Umbilical cord (tissue), 2 donors: ENCODE measurements at places on chromosomes 12 and 14. TPM values are rescaled to one million over a fixed set of nuclear protein-coding genes. Genes with fewer than 3 reads are reported as not detected.
A peak's percentile ranks its signal among the peaks of the same experiment; 100 is the strongest.

DNA sequence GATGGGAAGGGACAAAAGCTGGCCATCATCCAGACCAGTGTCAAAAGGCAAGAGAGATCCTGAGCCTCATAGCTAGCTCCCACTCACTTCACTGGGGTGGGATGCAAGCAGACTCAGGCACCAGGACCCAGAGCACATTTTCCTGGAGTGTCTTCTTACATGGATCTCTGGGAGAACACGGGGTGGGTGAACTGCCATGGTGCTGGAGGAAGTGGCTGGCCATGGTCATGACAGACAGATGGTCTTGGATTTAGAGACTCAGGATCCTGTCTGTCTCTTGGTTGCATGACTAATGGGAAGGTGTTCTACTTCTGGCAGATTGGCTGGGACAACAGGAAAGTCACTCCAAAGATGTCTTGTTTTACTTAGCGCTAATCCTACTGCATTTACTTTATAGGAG is 311.5 kb downstream of the ATP23 start:
- no peak for DNase-seq

GRCh38 chr14:99263564-99264330 is 8.2 kb downstream of the BCL11B start:
- DNase-seq = no peak

GRCh38 chr12:57195611-57196371 is 20.8 kb upstream of the NXPH4 start:
- DNase-seq = no peak

GRCh38 chr12:8846305-8846704 is 23.9 kb downstream of the A2ML1 start:
- no peak for DNase-seq

DNA sequence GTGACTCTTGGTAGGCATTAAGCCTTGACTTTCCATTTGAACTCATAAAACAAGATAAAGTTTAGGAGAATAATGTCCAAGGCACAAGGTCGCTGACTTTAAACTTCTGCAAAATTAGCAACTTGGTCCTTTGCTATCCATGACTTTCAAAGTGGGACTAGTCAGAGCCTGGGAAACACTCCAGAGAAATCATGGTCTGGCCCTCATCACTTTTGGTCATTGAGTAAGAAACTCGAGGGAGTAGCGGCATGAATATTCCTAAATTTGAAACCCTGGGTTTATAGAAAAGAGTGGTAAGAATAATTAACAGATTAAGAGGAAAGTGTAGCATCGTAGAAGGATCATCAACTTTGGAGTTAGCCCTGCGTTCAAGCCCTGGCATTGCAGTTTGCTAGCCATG is 16.9 kb upstream of the APPL2 start:
- DNase-seq = no peak

DNA sequence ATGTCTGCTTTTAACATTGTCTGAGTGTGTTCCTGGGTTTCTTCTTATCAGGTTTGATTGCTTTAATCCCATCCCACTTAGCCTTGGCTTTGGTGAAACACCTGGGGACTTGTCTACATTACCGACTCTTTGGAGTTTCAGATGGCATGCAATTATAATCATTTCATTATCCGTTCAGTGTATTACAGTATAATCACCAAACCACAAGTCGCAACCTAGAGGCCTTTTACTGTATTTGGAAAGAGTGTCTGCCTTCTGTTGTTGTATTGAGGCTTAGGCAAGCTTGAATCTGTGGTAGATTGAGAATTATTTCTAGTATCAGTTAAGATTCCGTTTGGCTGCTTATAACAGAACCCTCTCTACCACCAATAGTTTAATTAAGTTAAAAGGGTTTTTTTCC is 103.9 kb downstream of the TGFB3 start:
- no peak for DNase-seq

GRCh38 chr12:64665514-64665913 is 55.2 kb downstream of the RASSF3 start:
- DNase-seq = peak; percentile 43

DNA sequence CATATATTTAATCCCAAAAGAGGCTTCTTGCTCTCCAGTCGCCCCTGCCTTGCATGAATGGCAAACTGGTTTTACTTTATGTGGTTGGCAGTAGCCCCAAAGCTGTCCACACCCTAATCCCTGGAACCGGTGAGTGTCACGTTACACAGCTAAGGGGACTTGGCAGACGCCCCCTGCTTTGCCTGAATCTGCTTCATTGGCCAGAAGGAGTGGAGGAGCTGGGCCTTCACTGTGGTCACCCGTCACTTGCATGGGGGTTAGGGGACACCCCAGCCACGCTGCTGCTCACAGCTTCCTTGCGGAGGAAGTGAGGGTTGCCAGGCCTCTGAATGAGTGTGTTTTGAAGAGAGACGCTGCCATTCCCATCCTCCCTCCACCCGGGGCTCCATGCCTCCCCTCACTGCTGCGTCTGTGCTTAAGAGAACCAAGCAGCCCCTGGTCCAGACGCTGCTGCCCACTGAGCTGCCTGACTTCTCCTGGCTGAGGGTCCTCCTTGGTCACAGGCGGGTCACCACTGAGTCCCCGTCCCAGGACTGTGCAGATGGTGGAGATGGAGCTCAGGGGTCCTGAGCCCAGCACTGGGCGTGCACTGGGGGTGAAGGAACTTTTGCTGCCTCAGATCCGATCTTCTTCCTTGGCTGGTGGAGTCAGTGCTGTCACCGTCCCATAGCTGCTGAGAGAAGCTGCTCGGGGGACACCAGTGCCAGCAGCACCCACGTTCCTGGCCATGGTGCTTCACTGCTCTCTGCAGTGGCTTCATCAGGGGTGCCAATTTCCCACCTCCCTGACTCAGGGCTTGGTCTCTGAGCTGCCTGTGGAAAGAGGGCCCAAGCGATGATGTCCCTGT is 39.8 kb downstream of the GALNT9 start:
- DNase-seq = no peak

- no peak for DNase-seq
Measured at GRCh38 chr12:30622509-30622908, 73.2 kb downstream of the IPO8 start.

- no peak for DNase-seq
Measured at GRCh38 chr12:100382338-100382737, 25.5 kb downstream of the SLC17A8 start.

- DNase-seq = peak; percentile 92
Measured at GRCh38 chr12:59595883-59596540, at the start of gene SLC16A7. Gene SLC16A7 (plus strand): TSS chr12:59596029. CDS start chr12:59704802, 108,773 bp downstream.

- DNase-seq = no peak
Measured at GRCh38 chr12:53105712-53106439, 2.6 kb downstream of the SOAT2 start.

DNA sequence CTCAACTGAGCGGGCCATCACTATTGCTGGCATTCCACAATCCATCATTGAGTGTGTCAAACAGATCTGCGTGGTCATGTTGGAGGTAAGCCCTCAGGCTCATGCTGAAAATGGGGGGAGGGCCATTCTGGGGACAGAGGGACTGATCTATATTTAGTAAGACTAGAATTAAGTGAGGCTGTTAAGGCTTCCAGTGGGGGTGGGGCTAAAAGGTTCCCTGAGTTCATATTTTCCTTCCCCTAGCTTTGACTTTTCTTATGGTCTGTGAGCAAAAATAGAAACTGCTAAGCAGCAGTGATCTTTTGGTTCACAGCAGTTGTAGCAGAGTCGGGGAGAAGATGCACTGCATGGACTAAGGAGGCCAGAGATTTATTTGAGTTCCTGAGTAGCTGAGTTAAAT is 9.2 kb downstream of the PCBP2 start:
- no peak for DNase-seq

DNA sequence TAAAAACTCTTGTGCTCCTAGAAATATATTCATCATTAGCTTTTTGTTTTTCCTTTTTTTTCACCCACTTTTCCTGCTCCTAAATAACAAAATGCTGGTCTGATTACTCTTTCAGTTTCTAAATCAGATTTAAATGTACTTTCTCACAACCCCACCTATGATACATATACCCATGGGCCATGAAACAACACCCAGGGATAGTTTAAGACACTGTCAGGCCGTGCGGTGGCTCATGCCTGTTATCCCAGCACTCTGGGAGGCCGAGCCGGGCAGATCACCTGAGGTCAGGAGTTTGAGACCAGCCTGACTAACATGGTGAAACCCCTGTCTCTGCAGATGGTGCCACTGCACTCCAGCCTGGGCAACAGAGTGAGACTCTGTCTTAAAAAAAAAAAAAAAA is 1.6 kb upstream of the NUMB start:
- DNase-seq = no peak

- DNase-seq = peak; percentile 76
Measured at GRCh38 chr12:58710901-58711300, 209.4 kb downstream of the LRIG3 start.

DNA sequence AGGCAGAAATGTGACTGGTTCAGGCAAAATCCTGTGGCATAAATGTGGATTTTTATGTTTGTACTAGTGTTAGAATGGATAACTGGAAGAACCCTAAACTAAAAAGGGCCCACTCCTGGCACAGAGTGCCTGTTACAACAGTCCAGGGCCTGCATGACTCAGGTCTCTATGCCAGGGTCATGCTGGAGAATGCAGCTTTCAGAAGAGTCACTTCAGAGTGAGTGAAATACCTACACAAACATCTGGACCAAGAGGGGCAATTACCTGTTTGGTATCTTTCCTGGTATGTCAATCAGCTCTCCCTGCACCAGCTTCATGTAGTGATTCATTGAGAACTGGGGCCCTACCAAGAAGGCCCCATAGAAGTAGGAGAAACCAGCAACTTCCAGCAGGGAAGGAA is 10.0 kb downstream of the EMG1 start:
- DNase-seq = no peak

GRCh38 chr12:120822832-120823503 is 81.2 kb downstream of the SPPL3 start:
- DNase-seq = no peak

DNA sequence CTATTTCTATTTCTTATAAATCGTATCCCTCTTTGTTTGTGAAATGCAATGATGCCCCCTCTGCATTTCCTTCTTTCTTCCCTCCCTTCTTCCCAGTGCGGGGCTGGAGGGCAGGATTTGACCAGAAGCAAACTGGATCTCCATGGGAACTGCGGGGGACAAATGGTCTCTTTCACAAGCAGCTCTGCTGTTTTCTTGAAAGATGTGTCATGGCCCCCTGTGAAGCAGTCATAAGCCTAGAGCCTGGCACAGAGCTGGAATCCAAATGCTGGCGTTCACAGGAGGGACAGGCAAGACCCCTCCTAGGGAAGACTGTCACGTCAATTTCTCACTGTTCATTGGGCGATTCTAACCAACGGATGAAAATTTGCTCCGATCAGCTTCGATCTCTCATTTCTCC is 203.5 kb upstream of the NOS1 start:
- no peak for DNase-seq

DNA sequence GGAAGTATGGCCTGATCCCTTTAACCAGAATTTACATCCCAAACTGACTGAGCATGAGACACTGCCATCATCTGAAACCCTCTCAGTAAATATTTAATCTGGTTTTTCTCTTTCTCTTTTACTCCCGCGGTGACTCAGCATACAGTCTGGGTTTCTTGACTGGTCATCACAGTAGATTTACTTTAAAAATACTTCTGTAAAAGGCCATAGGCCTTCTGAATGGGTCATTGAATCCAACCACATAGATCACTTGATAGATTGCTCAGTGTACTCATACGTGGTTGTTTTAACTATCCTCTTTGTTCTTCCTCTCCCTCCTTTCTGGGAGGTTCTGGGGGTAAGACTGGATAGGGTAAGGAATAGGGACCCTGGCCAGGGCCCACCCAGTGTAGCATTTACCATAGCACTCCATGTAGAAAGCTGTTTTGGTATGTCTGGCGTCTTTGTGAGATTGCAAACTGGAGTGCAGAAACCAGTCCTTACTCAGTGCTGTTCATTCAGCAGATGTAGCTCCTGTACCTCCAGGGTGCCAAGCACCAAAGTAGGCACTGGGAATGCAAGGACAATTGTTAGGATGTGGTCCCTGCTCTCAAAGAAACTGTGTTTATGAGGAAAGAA is 165.7 kb downstream of the SRGAP1 start:
- no peak for DNase-seq

DNA sequence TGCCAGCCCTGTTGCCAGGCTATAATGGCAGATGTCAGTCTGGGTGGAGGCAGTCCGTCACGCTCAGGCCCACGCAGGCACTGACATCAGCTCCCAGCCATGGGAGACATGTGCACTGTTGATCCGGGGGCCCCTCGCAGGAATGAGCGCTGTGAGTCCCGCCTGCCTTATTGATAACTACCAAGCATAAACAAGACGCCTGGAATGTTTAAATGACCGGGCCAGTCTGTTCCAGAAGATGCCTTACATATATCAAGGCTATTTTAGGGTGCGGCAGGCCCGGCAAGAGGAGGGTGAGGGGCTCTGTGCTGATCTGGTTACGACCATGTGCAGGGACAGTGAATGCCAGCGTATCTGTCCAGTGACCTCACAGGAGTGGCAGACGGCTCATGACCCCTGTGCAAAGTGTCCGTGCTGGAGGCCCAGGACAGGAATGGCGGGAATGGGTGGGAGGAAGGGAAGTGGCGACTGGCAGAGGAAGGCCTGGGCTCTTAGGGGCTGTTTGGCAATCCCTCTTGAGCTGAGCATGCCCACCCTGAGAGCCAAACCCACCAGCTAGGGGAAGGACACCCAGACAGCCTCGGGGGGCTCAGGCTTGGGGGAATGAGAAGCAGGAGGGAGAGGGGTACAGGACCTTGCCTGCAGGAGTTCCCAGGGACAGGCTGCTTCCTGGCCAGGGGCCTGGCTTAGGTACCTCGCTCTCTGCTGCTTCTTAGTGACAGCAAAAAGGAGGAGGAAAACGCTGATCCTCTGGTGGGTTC is 49.3 kb downstream of the DLK1 start:
- DNase-seq = peak; percentile 91

DNA sequence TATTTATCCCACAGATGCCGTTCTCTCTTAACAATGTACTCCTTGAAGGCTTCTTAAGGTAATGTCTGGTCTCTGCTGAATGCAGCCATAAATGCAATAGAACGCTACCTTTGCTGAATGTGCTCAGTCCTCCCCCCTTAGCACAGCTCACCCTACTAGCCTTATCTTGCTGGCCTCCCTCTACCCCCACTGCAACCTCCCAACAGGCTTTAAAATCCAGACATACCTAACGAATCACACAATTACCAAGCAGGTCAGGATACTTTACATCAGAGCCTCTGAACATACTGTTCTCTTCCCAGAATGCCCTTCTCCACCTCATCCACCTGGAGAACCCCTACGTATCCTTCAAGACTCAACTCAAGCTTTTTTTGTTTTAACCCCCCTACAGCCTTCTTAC is 51.0 kb upstream of the CRADD start:
- no peak for DNase-seq

- DNase-seq = no peak
Measured at GRCh38 chr14:93044556-93044955, 71.2 kb downstream of the ITPK1 start.

The STYK1 gene
- total RNA-seq = 2.4 TPM

The KRT4 gene
- total RNA-seq = 77.5 TPM

The LMNTD1 gene
- total RNA-seq = not detected

The SYT10 gene
- total RNA-seq = 5.8 TPM

The GDF11 gene
- total RNA-seq = 3.1 TPM

The KRT73 gene
- not detected for total RNA-seq

The NRL gene
- total RNA-seq = 0.24 TPM

The MSI1 gene
- 0.96 TPM for total RNA-seq

The MDP1 gene
- total RNA-seq = 3.9 TPM

The FIGNL2 gene
- 0.48 TPM for total RNA-seq
